ACHN (cell line): ENCODE measurements at places on chromosomes 12 and 14.

- no peak for DNase-seq
Measured at GRCh38 chr12:13193505-13194231, 2.9 kb upstream of the EMP1 start.

GRCh38 chr14:93128725-93129459 is 13.2 kb upstream of the ITPK1 start:
- DNase-seq = no peak

DNA sequence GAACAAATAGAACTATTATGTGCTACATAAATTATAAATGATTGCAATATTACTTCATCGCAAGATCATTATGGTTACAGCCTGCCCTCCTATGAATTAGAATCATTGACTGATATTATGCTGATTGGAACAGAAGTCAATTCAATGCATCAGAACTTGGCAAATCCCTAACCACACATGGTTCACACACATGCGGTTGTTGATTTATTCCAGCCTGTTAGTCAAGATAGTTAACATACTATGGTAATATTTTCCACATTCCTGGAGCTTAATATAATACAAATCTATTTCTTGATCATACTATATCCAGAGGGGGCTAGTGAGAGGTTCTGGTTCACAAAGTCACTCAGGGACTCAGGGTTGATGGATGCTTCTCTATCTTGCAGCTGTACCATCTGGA is 9.7 kb upstream of the CACNA1C start:
- no peak for DNase-seq

DNA sequence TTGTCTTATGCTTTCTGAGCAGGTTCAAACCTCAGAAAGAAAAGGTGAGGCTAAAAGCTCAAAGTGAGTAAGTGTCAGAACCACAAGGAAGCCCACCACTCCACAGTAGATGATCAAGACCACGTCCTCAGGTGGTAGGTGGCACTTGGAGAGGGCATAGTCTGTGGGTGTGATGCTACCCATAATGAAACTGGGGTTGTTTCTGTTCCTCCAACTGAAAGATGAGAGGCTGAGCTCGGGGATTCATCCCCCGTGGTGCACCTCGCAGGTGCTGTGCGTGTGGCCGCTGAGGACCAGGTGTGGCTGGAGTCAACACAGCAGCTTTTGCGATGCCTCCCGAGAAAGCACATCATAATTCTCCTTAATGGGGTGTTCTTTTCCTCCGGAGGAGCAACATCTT is 285.7 kb downstream of the TTC8 start:
- DNase-seq = no peak

GRCh38 chr14:101017806-101018560 is 114.5 kb upstream of the RTL1 start:
- no peak for DNase-seq

DNA sequence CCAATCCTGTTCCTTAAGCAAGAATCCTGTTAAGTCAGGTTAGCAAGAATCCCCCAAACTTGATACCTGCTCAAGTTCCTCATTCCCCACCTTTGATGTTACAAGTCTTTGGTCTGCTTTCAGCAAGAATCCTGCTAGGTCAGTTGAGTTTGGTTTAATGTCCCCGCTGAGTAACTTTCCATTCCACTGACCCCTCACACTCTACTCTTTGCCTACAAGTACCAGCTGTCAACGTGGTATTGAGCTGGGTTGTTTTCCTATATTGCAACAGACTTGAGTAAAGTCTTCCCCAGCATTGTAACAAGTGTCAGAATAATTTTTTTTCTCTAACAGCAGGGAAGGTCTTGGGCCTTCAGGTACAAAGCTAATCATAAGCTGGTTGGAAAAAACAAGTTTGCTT is 6.3 kb downstream of the PPM1H start:
- no peak for DNase-seq

DNA sequence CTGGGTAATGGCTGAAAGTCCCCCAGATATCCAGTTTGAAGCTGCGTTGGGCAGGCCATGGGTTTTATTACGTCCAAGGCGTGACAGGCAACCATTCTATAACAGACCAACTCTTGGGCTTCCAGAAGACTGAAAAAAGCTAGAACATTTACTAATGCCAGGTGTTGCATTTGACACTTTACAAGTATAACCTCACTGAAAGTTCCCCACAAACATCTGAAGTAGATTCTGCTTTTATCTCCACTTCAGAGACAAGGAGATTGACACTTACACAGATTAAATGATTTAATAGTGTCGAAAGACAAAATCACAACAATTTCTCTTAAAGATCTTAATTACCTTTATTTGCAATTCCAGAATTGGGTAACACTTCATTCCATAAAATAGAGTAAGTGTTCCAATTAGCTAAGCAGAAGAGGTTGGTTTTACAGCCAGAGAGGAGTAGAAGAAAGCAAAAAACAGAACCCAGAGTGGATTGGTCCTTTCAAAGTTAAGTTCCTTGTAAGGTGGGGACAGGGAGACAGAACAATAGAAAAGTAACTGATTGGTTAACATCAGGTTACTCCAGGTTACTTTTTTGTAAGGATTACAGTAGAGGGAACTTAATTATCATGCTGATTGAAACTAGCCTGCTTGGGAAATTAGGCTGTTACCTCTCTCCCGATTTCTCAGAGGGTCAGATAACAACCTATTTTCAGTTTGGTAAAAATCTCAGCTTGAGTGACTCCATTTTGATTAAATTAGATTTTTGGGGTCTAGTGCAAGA is 11.3 kb downstream of the SOCS2 start:
- no peak for DNase-seq

DNA sequence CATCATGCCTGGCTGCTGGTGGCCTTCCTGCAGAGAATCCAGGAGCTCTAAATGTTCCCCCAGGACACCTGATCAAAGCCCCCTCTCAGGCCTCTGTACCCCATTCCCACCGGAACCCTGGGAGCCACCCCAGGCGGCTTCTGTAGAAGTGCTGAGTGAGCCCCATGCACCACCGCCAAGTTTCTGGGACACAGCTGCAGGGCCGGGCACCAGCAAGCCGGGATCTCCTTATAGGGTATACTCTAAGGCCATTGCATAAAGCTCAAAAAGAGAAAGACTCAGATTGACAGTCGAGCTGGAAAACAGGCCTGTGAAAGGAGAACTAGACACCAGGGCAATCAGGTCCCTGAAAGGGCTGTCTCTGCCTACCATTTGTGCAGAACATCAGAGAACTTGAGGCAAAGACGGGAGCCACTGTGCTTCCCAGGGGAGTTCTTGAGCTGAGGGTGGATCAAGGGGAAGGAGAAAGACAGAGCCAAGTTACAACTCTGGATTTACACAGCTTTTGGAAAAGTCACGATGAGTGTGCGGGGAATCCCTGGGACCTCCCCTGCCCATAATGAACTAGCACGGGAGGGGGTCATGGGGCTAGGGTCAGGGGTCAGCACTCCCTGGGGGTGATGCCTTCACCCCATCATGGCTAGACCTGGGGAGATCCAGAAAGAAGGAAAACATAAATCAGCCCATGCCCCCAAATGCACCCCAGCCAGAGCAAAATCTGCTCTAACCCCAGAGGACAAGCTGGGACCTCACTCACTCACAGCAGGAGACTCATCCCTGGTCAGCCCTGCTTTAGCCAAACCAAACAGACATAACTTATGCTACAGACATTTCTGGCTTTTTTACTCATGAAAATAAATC is 51.1 kb downstream of the ITPK1 start:
- DNase-seq = no peak

GRCh38 chr12:127192391-127192790 is 1074.6 kb upstream of the TMEM132C start:
- no peak for DNase-seq

DNA sequence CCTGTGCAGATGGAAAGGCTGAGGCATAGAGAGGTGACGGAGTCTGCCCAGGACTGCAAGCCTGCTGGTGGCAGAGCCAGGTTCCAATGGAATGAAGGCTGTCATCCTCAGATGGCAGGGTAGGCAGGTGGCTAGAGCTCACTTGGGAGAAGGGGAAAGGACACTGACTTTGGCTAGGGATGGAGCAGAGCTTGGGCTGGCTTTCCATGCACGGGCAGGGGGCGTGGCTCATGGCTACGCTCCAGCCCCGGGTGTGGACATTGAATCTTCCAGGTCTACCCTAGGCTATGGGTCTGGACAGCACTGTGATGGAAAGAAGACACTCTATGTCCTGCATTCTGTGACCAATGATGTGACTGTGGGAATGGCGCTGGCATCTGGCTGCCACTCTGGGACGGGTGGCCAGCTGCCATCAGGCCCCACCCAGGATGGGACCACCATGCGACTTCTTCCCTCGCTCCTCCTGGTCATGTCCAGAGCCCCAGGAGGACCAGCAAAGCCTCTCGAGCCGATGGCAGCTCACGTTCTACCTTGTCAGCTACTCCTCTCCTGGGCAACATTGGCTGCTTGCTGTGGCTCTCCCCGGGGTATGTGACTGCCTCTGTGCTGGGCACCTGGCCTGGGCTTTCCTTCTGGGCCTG is 398.7 kb downstream of the TMEM121 start:
- no peak for DNase-seq

DNA sequence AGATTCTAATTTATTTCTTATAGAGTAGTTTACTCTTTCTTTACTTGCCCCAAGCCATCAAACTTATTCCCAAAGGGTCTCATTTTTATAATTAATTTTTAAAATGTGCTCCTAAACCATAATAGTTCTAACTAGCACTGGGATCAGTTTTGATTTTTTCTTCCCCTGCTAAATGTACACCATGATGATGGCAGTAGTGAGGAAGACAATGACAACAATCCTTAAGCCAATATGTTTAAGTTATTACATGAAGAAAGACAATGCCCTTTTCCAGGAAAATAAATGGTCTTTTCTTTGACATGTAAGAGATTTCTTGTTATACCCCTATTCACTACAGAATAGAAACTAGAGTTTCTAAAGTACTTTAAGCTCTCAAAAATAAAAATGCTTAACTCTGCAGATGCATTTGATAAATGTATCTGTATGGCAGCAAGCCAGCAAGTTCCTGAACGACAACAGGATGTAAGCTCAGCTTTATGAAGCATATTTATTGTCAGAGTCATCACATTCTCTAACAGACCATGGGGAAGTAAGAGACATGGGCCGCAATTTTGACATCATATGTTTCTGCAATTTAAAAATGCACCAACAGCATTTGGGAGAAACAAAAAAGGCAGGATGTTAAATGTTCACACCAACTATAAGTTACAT is 36.0 kb upstream of the SNX6 start:
- peak; percentile 77 for DNase-seq

- no peak for DNase-seq
Measured at GRCh38 chr14:89566644-89567415, 149.8 kb upstream of the FOXN3 start.

- DNase-seq = peak; percentile 9
Measured at GRCh38 chr12:61546296-61546695, 713.9 kb upstream of the USP15 start.

DNA sequence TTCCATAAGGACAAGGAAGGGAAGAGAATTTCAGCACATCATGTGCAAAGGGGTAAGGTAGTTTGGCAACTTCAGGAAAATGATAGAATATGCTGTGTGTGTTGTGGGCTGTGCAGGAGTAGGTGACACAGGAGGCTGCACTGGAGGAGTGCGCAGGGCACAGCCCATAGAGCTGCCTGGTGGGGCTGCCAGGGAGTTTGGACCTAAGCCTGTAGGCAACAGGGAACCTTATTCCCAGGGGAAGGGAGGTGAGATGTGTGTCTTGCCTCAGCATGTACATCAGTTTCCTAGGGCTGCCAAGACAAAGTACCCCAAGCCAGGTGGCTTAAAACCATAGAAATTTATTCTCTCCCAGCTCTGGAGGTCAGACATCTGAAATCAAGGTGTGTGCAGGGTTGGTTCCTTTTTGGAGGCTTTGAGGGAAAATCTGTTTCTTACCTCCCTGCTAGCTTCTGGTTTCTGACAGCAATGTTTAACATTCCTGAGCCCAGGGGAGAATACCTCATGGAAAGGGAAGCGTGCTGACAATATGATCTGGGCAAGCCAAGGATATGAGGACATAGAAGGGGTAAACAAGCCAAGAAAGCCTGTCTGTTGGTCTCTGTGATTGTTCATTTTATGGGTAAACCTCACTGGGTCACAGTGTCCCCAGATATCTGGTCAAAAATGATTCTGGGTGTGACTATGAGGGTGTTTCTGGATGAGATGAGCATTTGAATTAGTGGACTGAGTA is 174.0 kb upstream of the NTF3 start:
- no peak for DNase-seq

- no peak for DNase-seq
Measured at GRCh38 chr14:22184157-22184829, 404.7 kb downstream of the DAD1 start.

DNA sequence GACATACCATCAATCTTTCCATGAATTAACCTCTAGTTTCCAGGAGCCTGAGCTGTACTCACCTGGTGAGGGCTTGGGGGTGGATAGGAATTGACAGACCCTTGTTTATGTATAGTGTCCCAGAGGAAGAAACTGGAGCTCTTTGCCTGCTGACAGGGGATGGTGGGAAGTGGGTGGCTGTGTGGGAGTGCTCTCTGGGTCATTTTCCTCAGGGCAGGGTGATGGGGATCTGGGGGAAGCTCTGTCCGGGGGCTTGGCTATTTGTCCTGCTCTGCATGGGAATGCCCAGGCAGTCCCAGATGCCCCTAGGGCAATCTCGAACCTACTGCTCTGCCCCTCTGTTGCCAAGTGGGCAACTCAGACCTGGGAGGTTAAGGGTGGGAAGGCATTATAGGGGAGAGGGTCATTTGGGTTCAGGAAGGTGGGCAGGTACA is 21.8 kb upstream of the DHRS2 start:
- no peak for DNase-seq

DNA sequence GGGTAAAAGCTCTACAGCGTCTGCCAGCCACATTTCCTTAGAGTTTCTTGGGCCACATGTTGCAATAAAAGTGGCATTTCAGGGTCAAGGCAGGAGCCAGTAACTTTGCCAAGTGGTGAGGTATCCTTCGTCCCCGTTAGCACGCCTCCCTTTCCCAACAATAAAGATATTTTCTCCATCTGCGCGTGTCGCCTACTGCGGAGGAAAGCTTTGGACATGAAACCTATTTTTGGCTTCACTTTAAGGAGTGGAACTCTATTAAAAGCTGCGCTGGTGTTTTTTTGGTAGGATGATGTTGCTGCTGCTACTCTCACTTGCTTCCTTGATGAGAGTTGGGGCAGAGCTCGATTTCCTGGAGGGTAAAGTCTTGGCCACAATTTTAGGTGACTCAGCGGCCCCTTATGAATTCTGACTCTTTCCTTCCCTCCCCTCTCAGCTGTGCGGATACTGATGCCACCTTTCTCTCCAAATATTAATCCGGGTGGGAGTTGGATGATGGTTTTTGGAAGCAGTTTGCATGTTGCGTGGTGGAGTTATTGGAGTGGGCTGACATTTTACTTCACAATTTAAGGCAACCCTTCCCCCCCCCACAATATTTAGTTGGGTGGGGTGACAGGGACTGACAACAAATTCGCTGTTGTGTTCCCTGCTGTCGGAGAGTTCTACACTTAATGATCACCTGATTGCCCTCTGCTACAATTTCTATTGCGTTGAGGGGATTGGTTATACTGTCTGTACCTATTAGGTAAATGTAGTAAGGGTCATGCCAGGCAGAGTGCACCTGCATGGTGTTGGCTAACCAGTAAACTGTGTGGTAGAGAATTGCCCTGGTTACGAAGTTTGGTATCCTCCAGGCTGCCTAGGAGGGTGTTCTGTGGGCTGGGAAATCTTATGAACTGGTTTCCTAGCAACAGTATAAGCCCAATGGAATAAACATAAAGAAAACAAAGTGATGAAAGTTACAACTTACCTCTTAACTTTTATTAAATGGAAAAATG is 1.1 kb downstream of the CCDC91 start:
- peak; percentile 83 for DNase-seq
